ENCODE measurements at places on chromosomes 3 and 15. TPM values are rescaled to one million over a fixed set of nuclear protein-coding genes. Genes with fewer than 3 reads are reported as not detected.

ACY1 gene
- 42.8 TPM for polyA plus RNA-seq

- no peak for DNase-seq
Observed at GRCh38 chr3:54347060-54347459, 224.7 kb downstream of the CACNA2D3 start.

GRCh38 chr15:90945091-90945490 lies 9.6 kb upstream of the RCCD1 start:
- DNase-seq: no peak

EPB42 gene
- polyA plus RNA-seq: 5.3 TPM

- peak; percentile 87 for DNase-seq
Observed at GRCh38 chr3:69558912-69559311, 173.0 kb upstream of the FRMD4B start.

MYO9A gene
- 38.1 TPM for polyA plus RNA-seq

ATP10A gene
- 0.70 TPM for polyA plus RNA-seq

- no peak for DNase-seq
Observed at GRCh38 chr3:153348457-153349107, 186.6 kb downstream of the RAP2B start.

- no peak for DNase-seq
Observed at GRCh38 chr15:82177291-82178010, 85.1 kb downstream of the EFL1 start.

GRCh38 chr15:71708741-71709140 lies 101.6 kb upstream of the NR2E3 start:
- no peak for DNase-seq

DNA sequence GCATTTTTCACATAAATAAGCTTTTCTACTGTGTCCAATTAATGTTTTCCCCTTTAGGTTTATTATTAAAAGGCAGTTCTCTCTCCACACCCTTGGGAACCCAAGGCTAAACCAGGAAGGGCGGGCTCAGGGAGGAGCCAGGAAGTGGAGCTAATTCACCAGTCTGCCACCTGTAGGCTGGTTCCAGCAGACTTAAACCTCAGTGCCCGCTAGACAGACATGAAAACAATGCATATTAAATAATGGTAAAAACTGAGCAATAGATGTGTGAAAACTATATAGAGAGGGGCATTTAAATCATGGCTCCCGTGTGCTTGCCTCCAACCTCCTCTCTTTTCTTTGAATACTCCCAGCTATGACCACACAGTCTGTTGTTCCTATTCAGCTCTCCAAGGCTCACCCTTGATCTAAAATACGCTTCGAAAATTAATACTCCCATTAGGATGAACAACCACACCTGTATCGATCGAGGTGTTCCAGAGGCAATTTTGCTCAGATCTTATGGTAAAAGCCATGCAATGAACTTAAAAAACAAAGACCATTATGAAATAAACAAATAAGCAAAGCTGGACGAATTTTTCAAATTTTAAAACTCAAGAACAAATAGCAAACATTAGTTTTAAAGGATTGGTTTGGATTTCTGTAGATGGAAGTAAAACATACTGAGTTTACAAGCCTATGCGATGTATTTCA lies 253.3 kb downstream of the TJP1 start:
- no peak for DNase-seq

- DNase-seq: no peak
Observed at GRCh38 chr15:62069551-62069950, 2.8 kb downstream of the C2CD4A start.

- no peak for DNase-seq
Observed at GRCh38 chr15:33912326-33912725, 56.0 kb upstream of the CHRM5 start.

- no peak for DNase-seq
Observed at GRCh38 chr3:129277829-129278271, 820 bp upstream of the HMCES start.

DNA sequence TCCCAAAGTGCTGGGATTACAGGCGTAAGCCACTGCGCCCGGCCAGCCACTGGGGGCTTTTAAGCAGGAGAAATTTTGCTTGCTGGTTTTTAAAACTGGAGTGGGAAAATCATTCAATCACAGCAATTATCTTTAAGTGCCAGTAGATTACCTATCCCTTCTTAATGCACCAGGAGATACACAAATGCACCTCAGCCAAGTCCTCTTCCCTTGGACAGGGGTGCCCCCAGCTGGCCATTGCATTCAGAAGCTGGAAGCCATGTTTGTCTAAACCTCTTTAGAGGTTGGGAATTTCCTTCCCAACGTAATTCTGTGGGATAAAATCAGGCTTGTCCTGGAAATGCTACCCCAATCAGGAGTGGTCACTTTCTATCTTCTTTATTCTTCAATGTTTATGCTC lies 26.6 kb downstream of the MIX23 start:
- peak; percentile 37 for DNase-seq

DNA sequence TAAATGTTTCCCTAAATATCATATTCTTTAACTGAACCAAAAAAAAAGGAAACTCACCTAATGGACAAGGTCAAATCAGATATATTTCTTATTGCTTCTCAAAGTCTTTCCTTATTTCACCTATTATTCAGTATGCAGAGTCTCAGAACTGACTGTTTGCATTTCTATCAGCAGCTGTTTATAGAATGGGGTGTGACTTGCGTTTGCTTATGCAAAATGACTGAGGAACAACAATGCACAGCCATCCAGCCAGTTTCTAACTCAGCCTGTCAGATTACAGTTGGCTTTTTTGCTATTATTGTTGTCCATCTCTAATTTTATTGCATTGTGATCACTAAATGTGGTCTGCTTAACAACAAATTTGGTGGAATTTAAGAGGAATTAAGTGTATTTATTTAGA lies 40.7 kb downstream of the RAB27A start:
- no peak for DNase-seq

GRCh38 chr3:195711813-195712534 lies 8.8 kb upstream of the MUC20 start:
- DNase-seq: no peak

SAMMSON gene
- 0.09 TPM for polyA plus RNA-seq

- DNase-seq: no peak
Observed at GRCh38 chr3:48966876-48967361, 23.1 kb upstream of the P4HTM start.

- DNase-seq: no peak
Observed at GRCh38 chr15:78836333-78836732, 25.1 kb upstream of the ADAMTS7 start.

DNA sequence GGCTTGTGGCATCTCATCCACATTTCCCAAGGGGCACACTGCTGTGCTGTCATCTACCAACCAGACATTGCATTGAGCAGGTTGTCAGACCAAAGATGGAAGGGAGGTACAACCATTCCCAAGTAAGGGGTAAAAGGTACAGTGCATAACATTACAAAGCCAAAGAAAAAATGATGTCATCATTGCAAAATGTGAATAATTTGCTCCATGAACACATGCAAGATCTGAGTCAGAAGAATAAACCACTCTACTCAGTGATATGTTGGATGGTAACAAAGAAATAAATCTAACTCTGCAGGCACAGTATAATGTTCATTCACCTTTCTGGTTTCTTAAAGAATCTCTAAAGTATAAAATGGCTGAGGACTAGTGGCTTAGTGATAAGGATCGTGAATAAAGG lies 202.7 kb downstream of the MAGI1 start:
- no peak for DNase-seq

- DNase-seq: no peak
Observed at GRCh38 chr15:63874616-63875015, 40.9 kb upstream of the HERC1 start.

GUCA1C gene
- polyA plus RNA-seq: not detected

GRCh38 chr3:160057331-160057730 lies 68.7 kb downstream of the IL12A start:
- no peak for DNase-seq
